ENCODE measurements at places on chromosomes 5 and 9. TPM values are rescaled to one million over a fixed set of nuclear protein-coding genes. Genes with fewer than 3 reads are reported as not detected.

BTNL8 gene
- not detected for total RNA-seq

GRCh38 chr5:122484103-122484502 lies 172.1 kb downstream of the SNCAIP start:
- no peak for DNase-seq

DNA sequence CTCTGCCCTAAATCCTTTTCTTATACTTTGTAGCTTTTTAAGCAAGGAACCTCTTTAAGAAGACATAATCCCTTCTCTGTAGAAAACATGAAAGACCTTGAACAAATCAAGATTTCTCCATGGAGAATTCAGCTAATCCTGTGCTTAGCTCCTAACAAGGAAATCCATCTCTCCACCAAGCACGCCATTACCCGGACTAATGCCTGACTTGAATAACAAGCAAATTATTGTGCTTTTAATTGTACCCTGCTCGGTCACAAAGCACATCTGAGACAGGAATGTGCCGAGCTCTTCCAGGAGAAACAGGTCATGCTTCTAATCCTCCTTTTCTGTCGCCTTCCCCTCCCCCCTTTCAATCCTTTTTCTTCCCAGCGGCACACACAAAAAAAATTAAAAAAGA lies 141.3 kb downstream of the PSAT1 start:
- DNase-seq: no peak

NRARP gene
- total RNA-seq: 0.91 TPM

- no peak for DNase-seq
Measured at GRCh38 chr5:163436515-163436914, 880 bp upstream of the CCNG1 start.

DNA sequence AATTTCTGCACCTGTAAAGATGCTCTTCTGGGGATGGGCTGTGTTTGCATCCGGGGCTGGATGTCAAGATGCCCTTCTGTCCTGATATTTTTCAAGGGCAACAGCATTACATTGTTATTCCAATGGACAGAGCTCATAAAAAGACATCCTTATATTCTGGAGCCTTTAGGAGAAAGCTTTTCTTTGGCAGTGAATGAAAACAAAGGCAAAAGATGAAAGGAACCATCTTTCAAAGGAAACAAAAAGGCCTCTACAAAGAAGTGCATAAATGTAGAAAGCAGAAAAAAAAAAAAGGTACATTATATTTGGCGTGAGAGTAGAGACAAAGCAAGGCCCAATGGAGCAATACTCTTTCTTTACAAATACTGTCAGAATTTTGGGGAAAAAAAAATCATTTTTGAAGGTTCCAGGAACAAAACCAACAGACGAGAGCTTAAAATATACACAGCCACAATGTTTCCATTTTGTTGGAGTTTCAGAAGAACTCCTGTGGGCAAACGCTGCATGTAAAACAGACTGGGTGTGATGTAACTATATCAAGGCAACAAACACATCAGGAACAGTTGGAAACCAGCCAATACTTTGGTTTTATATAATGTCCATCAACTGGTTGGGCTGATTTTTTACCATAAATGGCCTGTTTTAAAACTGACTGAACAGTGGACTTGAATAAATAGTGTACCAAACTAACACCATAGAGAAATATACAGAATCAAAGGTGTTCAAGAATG lies 885.6 kb upstream of the DMAC1 start:
- DNase-seq: no peak

STPG3 gene
- not detected for total RNA-seq

CCL21 gene
- not detected for total RNA-seq

DNA sequence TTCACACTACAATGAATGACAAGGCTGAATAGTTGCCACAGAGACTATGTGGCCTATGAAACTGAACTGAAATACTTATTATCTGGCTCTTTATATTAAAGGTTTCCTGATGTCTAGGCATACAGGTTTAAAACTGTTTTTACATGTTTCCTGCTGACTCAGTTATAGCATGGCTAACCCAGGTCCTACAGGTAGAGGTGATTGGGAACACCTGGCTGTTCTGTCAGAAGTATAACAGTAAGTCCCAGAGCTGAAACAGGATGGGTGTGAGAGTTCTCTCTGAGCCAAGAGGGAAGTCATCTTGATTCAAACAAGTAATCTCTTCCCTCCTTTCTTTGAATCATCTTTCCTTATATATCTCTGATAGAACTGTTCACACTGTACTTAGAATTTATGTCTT lies 4.9 kb upstream of the ADGRV1 start:
- DNase-seq: no peak

GRCh38 chr9:9299134-9299533 lies 1313.7 kb downstream of the PTPRD start:
- no peak for DNase-seq

PCDHGA3 gene
- total RNA-seq: 0.22 TPM

TMC1 gene
- not detected for total RNA-seq

DNA sequence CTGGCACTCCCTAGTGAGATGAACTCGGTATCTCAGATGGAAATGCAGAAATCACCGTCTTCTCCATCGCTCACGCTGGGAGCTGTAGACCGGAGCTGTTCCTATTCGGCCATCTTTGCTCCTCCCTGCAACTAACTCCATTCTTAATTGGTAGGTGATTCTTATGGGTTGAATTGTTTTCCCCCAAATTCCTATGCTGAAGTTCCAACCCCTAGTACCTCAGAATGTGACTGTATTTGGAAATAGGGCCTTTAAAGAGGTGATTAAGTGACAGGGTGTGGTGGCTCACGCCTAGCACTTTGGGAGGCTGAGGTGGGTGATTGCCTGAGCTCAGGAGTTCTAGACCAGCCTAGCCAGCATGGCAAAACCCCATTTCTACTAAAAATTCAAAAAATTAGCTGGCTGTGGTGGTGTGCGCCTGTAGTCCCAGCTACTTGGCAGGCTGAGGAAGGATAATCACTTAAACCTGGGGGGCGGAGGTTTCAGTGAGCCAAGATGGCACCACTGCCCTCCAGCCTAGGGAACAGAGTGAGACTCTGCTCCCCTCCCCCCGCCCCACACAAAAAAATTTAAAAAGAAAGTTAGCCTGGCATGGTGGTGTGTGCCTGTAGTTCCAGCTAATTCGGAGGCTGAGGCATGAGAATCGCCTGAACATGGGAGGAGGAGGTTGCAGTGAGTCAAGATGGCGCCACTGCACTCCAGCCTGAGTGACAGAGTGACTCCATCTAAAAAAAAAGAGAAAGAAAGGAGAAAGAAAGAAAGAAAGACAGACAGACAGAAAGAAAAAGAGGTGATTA lies 25.2 kb upstream of the FOCAD start:
- DNase-seq: no peak

- DNase-seq: no peak
Measured at GRCh38 chr5:110840347-110840960, 101.6 kb downstream of the SLC25A46 start.

DNA sequence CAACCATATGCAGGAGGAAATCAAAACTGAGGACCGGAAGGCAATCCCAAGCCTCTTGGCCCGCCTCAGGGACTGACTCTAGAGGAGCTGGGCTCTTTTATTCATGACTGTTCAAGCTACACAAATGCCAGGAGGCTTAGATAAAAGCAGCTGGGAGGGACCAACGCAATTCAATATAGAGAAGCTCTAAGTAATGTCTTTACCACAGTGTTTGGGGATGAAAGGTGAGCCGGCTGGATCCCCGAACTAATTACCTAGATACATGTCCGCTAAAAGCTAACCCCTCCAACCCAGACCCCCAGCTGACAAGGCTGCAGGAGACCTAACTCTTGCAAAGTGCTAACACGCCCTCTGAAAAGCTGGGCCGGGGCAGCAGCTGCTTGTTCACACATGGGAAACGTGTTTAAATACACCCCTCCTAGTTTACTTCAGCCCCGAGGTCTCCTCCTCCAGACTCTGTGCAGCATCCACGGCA lies 67.5 kb downstream of the TLE1 start:
- DNase-seq: no peak

ARL14EPL gene
- not detected for total RNA-seq

DNA sequence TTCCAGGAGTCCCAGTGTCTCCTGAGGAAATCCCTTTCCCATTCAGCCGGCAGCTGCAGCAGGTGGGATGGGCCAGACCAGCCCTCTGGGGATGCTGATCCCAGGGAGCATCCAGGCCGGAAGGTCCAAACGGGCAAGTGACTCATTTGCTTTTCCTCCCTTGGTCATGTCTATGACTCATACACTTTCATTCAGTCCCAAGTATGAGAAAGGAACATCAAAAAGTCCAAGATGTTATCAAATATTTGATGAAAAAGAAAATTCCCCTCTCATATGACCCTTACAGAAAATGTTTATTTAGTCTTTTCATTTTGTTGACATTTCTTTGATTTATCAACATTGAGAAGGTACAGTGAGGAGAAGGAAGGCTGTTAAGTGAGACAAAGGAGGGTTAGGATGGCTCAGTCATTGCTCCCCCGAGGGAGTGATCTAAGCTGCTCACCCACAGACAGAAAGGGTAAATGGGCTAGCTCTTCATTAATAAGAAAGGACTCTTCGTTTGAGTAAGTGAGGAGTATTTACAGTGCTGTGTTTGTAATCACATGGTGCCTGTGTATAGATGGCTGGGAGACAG lies 117.6 kb upstream of the ANKRD55 start:
- DNase-seq: no peak

GRCh38 chr5:135546912-135547311 lies 11.1 kb upstream of the NEUROG1 start:
- no peak for DNase-seq

DNA sequence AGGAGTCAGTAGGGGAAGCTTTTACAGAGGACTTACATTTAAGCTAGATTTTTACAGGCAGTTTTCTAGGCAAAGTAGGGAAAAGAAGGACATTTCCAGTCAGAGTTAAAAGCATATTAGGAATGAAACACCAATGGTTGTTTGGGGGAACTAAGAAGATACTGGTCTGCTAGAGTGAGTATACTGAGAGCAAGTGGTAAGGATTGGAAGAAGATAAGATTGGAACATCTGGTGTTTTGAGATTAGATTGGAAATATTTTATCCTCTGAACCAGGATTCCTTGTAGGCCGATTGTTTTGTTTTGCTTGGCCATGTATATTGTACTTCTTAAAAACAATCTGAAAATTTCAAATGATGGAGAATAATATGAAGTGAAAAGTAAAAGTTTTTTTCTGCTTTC lies 7.7 kb downstream of the FBXO38 start:
- DNase-seq: no peak

NINJ1 gene
- total RNA-seq: 169 TPM

- no peak for DNase-seq
Measured at GRCh38 chr5:130923543-130924124, 241.4 kb downstream of the HINT1 start.

GRCh38 chr9:28718226-28718625 lies 1144.9 kb upstream of the C9orf72 start:
- DNase-seq: no peak

All from T-helper 17 cell (primary cell).